ENCODE measurements at places on chromosomes 12 and 14.

DNA sequence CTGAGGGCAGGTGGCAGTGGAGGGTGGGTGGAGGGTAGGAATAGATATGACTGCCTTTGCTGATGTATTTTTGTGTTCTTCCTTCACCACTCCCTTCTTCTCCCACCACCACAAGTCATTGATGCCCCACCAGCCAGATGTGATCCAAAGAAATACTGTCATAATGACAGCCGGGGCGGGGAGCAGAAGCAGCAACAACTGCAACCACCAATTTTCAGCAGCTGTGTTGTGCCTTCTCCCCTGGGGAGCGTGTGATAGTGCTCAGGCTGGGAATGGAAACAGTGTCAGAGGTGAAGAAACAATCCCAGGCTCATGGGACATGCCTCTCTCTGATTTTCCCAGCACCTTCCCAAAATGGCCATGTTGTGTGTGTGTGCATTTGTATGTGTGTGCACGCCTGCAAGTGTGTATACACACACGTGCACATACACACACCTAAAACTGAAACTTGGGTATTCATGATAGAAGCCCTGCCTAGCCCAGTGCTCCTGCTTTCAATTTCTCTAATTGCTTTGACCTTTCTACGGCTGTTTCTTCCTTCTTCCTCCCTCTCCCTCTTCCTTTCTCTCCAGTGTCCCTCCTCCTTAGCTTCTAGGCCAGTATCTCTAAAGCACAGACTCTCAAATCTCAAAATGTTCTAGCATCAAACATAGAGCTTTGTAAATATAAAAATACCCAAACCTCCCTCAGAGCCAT is 299.2 kb upstream of the FKBP4 start:
- no peak for DNase-seq

GRCh38 chr14:62691647-62692489 is 353.4 kb downstream of the KCNH5 start:
- DNase-seq = peak; percentile 93

- no peak for DNase-seq
Measured at GRCh38 chr12:130421896-130422295, 84.2 kb downstream of the PIWIL1 start.

DNA sequence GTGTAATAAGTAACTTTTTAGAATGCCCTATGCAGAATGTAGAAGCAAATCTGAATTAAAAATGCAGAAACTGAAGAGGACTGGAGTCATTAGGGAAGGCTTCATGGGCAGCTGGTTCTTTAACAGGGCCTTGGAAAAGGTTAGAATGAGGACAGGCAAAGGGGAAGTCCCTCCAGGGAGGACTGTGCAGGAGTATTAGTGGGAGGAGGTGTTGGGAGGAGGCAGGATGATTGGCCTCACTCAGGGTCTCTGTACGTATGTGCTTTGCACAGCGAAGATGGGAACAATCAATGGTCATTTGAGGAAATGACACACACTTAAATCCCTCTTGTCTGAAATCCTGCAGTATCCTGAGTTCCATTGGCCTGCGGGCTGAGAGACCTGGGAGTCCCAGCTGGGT is 119.7 kb downstream of the PTCSC3 start:
- no peak for DNase-seq

DNA sequence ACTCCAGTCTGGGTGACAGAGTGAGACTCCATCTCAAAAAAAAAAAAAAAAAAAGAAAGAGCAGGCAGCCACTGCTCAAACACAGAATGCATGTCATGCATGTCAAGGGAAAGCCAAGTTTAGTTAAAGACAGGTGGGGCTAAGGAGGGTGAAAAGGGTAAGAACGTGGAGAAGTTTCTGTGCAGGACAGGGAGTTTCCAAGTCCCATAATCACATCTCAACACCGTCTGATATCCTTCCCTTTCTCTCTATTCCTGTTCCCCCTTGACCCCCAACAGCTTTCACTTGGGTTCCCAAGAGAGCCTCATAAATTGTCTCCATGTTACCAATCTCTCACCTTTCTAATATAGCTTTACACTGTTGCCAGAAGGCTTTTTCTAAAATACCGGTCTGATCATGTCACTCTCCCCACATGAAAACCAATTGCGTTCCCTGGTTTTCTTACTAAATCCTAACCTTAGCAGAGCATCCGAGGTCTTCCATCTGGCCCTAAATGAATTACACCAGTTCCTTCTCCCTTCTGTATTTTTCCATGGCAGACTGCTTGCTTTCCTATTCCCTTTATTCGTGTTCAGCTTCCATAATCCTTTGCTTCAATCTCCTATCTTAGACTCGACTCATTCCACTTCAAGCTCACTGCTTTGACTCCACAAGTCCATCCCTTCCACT is 37.0 kb downstream of the LIMA1 start:
- DNase-seq = peak; percentile 28

- no peak for DNase-seq
Measured at GRCh38 chr12:47141459-47141858, 61.7 kb upstream of the AMIGO2 start.

- DNase-seq = no peak
Measured at GRCh38 chr12:29224572-29224971, 75.5 kb downstream of the FAR2 start.

DNA sequence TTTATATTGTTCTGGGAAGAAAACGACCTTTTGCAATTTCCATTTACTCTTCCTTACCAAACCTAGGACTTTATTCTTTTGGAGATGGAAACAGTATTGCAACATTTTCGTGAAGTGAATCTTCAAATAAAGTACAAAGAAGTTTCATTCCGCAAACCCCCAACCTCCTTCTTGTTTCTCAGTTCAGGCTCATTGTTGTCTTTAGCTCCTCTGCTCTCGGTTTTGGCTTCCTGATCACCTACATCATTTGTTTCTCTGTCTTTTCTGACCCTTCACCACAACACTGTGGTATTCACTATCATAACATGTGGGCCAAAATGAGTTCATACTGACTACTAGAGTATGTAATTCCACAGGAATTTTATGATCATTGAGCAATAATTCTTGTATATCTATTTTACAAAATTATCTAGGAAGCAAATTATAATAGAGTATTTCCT is 266.8 kb downstream of the ADAMTS20 start:
- DNase-seq = peak; percentile 70

DNA sequence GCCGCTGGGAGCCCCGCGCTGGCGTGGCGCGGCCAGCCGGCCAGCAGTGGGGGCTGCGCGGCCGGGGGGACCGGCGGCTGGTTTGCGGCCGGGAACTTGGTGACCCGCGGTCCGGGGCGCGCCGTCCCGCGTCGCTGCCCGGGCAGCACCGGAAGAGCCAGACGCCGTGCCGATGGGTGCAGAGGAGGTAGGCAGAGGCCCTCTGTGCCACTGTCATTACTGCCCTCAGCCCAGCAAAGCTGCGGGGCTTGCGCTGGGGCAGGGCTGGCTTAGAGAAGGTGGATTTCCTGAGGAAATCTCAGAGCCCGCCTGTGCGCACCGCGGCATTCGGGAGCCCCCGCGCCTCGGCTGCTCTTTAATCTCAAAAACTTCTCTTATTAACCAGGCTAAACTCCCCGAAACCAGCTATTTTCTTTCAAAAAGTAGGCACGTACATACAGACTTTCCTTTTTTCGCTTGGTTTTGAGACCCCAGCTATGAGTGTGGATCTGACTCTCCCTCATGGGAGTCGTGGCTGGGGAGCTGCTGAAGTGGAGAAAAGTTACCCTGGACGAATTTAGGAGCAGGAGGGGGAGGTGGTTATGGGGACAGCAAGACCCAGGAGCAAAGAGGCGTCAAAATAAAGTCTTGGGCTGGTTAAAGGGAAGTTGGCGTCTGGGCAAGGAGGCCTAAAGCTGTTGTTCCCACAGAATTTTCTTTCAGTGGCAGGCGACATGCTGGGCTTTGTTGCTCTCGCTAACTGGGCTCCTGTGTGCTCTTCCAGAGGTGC is 802 bp downstream of the SUSD6 start:
- peak; percentile 48 for DNase-seq

DNA sequence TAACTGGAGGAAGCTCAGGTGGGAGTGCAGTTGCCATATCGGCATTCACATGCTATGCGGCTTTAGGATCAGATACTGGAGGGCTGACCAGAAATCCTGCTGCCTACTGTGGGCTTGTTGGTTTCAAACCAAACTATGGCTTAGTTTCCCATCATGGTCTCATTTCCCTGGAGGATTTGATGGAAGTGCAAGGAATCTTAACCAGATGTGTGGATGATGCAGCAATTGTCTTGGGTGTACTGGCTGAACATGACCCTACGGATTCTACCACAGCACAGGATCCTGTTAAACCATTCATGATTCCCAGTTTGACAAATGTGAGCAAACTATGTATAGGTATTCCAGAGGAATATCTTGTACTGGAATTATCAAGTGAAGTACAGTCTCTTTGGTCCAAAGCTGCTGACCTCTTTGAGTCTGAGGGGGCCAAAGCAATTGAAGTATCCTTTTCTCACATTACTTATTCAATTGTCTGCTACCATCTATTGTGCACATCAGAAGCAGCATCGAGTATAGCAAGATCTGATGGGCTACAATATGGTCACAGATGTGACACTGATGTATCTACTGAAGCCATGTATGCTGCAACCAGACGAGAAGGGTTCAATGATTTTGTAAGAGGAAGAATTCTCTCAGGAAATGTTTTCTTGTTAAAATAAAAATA is 42.9 kb downstream of the RALGAPA1 start:
- DNase-seq = no peak

- peak; percentile 59 for DNase-seq
Measured at GRCh38 chr12:25388183-25388582, 137.5 kb upstream of the KRAS start.

GRCh38 chr14:43792980-43793379 is 714.1 kb downstream of the FSCB start:
- DNase-seq = peak; percentile 1

- DNase-seq = peak; percentile 45
Measured at GRCh38 chr14:104048758-104049507, 36.6 kb upstream of the ASPG start.

GRCh38 chr14:93105362-93105761 is 10.4 kb downstream of the ITPK1 start:
- peak; percentile 71 for DNase-seq

DNA sequence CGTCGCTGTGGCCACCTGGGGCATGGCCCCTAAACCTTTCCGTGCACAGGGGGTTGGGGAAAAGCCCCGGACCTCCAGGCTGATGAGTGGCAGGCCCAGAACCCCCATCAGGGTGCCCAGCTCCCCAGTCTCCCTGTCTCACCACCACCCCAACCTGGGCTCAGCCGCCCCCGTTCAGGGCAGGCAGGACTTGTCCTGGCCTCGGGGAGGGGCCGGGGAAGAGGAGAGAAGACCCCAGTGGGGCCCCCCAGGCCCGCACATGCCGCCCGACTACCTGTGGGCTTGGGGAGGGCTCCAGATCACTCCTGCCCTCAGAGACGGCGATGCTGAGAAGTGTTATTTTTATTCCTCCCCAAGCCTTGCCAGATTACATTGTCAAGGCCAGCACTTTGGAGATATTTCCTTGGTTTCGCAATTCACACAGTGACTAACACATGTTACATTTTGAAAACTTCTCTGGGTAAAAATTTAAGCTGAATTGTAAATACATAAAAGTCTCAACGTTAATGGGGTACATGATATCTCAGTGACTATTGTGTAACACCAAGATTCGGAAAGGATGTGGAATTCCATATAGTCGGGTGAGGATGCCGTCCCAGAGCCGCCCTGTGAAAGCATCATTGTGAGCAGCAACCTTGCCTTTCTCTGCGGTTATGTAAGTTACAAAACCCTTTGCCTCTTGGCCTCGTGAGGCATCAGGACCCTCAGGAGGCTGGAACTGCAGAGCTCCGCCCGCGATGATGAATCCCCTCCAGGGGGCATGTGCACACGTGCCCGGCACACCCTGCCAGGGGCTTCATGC is 85.6 kb upstream of the DIO3 start:
- DNase-seq = no peak
